Activated CD4-positive, alpha-beta T cell treated with anti-CD3 and anti-CD28 coated beads, Interleukin-2, Interleukin-4, amounts not matched to agents 100 ng/mL and 50 ng/mL, durations not matched to agents 16 hours and 8 hours (primary cell): ENCODE measurements at places on chromosomes 4 and X.

DNA sequence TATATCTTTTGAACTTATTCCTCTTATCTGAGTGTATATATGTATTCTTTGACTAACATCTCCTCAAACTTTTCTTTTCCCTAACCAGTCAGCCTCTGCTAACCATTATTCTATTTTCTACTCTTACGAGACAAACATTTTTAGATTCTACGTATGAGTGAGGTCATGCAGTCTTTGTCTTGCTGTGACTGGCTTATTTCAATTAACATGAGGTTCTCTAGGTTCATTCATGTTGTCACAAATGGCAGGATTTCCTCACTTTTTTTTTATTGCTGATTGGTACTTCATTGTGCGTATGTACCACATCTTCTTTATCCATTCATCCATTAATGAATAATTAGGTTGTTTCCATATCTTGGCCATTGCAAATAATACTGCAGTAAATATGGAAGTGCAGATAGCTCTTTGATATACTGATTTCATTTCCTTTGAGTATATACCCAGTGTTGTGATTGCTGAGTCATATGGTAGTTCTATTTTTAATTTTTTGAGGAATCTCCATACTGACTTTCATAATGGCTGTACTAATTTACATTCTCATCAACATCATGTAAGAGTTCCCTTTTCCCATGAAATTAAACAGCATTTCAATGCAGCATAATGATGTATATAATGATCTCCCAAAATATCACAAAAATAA is 80.1 kb downstream of the HS3ST1 start:
- DNase-seq, result no peak

- DNase-seq, result no peak
Measured at GRCh38 chrX:130117166-130117565, 6.9 kb upstream of the ELF4 start.

GRCh38 chr4:48698029-48698971 is 81.8 kb downstream of the FRYL start:
- DNase-seq, result no peak

- no peak for DNase-seq
Measured at GRCh38 chrX:23276475-23276874, 58.2 kb upstream of the PTCHD1 start.

DNA sequence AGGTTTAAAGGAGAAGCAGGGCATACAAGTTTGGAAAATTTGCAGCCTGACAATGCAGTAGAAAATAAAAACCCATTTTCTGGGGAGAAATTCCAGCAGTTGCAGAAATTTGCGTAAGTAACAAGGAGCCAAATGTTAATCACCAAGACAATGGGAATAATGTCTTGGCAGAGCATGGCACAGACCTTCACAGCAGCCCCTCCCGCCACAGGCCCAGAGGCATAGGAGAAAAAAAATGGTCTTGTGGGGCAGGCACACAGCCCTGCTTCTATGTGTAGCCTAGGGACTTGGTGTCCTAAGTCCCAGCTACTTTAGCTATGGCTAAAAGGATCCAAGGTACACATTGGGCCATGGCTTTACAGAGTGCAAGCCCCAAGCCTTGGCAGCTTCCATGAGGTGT is 65.7 kb downstream of the SPOCK3 start:
- DNase-seq, result no peak

GRCh38 chrX:12548341-12548740 is 242.9 kb upstream of the PRPS2 start:
- no peak for DNase-seq

GRCh38 chrX:107713543-107714205 is 61.9 kb downstream of the TSC22D3 start:
- no peak for DNase-seq

- no peak for DNase-seq
Measured at GRCh38 chr4:30769093-30769492, 48.9 kb downstream of the PCDH7 start.

- no peak for DNase-seq
Measured at GRCh38 chr4:188107931-188108843, 1.2 kb downstream of the TRIML2 start.

DNA sequence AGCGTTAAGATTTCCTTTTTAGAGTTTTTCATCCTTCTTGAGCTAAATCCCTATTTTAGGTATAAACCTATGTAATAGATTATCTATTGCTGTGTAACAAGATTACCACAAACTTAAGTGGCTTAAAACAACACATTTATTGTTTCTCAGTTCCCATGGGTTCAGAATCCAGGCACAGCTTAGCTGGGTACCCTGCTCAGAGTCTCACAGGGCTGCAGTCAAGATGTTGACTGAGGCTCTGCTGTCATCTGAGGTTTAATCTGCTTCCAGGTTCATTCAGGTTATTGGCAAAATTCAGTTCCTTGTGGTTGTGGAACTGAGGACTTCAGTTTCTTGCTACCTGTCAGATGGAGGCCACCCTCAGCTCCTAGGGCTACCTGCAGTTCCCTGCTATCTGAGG is 60.9 kb downstream of the GK start:
- DNase-seq, result no peak

- no peak for DNase-seq
Measured at GRCh38 chr4:138749303-138749702, 266.3 kb upstream of the NOCT start.

DNA sequence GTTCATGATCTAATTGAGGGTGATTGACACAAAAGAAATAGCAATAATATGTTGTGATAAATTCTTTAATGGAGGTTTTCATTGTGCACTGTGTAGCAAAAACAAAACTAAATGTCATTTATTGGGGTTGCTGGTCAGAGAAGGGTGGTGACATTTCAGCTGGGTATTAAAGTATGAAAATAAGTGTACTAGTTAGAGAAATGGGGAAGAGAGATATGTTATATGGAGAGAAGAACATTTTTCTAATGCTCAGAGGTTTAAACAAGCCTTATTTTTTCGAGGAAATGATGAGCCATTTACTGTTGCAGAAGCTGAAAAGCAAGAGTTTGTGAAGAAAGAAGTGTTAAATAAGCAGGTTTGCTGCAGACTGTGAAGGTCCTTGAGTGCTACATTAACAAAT is 142.7 kb upstream of the PAQR3 start:
- no peak for DNase-seq

DNA sequence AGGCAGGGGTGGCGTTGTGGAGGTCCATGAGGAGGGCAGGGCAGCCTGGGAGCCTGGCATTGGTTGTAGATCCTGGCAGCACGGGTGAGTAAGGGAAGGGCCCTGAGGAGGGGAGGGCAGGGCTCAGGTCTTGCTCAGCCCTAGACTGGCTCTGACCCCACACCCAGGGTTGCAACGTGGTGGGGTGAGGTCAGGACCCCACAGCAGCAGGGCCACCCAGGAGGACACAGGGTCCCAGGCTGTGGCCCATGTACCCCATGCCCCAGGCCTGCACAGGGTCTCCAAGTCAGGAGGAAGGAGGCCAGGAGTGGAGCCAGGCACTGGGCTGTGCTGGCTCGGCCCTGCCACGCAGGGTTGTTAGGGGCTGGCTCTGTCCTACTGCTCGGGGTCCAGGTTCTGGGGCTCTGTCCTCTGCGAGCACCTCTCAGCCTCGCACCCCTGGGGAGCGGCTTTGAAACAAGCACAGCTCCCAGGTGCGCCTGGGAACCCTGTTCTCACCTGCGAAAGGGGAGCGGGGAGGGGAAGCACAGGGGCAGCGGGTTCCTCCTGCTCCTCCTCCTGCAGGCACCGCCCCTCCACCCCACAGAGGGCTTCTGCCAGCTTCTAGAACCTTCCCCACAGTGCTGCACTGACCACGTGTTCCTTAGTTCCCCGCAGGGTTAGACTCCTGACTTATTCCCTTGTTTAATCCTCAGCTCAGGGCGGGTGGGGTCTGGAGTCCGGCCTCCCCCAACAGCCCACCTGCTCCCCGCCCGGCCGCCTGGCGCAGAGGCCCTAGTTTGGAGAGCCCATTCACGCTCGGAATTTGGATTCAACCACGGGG is 20.4 kb downstream of the MSANTD1 start:
- DNase-seq, result no peak

- no peak for DNase-seq
Measured at GRCh38 chr4:66357316-66357715, 687.0 kb upstream of the EPHA5 start.

DNA sequence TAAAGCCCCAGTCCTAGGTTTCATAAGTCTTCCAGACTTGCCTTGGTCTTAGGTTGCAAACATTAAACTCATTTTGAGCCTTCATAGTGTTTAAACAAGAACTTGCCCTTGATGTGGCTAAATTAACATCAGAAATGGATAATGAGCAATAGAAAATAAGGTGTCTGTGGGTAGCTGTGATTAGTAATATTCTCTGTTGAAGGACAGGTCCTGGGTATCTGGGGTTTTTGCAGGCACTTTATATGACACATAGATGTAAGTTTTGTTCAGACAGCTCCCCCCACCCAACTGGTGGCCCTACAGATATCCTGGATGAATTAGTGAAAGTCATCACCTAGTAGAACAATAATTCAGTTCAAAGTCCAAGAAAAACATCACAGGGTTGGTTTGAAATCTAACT is 272.5 kb downstream of the PTTG2 start:
- DNase-seq, result no peak
